ENCODE measurements at places on chromosomes 6 and 20. TPM values are rescaled to one million over a fixed set of nuclear protein-coding genes. Genes with fewer than 3 reads are reported as not detected.

The HRH3 gene
- not detected for total RNA-seq

The BLOC1S5 gene
- total RNA-seq: 5.7 TPM

The SPDEF gene
- total RNA-seq: not detected

The HCRTR2 gene
- not detected for total RNA-seq

The GHRH gene
- total RNA-seq: not detected

The TENT5A gene
- 40.0 TPM for total RNA-seq

The TMEM170B gene
- total RNA-seq: 1.4 TPM

The B3GAT2 gene
- not detected for total RNA-seq

The HLA-DMB gene
- total RNA-seq: 0.09 TPM

- DNase-seq: no peak
Measured at GRCh38 chr6:17442196-17442595, 48.8 kb downstream of the CAP2 start.

GRCh38 chr6:3627501-3627900 is 124.0 kb downstream of the PXDC1 start:
- DNase-seq: no peak

DNA sequence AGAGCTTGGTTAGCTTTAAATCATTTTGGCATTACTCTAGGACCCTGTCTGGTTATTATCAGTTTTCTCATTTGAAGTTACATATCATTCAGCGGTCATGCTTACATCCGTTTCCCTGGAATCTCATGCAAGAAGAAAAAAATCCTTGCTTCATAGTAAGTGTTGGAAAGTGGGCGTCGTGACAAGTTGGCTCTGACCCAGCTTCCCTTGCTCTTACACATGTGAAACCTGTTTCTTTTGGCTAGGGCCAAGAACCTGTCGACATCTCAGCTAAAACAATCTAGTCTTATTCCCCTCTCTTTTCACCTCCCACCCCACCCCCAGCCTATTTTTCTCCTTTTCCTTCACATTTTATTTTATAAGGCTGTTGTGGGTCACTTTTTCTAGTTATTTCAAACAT is 45.5 kb downstream of the ANKS1A start:
- DNase-seq: peak; percentile 90

GRCh38 chr6:36210182-36210581 is 13.6 kb downstream of the BRPF3 start:
- no peak for DNase-seq

DNA sequence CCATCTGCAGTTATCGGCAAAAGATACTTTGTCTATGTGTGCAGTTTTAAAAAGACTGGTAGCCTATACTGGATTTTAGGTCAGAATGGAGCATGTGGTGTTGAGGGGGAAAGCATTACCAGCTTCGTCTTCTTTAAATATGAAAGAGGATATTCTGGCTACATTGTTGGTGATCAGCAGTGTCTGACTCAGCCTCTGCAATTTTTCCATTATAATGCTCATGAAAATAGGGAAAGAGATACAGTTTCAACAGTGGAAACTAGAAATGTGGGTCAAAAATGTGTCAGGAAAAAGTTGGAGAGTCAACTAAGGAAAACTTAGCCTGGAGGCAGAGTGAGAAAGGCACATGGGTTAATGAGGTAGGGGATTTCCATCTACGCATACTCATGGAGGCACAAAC is 45.2 kb downstream of the HDGFL1 start:
- no peak for DNase-seq

GRCh38 chr6:153210083-153210482 is 79.0 kb upstream of the RGS17 start:
- peak; percentile 22 for DNase-seq

- peak; percentile 70 for DNase-seq
Measured at GRCh38 chr6:33118525-33119123, 42.8 kb downstream of the HLA-DPB1 start.

- DNase-seq: no peak
Measured at GRCh38 chr20:12455148-12455547, 537.5 kb downstream of the BTBD3 start.

- peak; percentile 9 for DNase-seq
Measured at GRCh38 chr20:49045440-49046086, 549 bp upstream of the CSE1L start.

GRCh38 chr20:8647961-8648441 is 420.9 kb upstream of the PLCB4 start:
- DNase-seq: peak; percentile 85

GRCh38 chr6:27295301-27296079 is 16.6 kb downstream of the POM121L2 start:
- peak; percentile 73 for DNase-seq

DNA sequence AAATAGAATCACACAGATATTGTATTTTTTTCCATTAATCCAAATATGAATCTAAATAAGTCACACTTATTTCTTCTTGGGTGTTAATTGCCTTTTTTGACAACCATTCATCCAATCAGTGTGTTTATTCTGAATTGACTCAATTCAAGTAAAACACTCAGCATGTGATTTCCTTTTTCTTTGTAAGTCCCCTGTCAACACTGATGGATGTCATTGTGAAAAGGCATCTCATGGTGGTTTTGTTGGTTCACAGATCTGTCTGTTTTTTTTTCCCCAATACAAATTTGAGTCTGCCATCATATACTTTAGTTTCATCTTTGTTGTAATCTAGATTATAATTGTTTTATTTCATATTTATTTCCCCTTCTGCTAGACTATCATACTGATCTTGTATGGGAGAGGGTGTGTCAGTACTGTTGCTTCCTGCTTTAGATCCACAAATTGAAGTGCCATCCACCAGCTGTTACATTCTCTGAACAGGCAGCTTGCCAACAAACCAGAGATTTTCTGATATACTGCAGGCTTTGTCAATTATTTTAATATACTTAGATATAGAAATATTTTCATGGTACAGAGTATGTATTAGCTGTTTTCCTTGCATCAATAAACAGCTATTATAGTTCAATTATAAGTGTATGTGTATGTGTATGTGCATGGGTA is 64.2 kb upstream of the FLRT3 start:
- DNase-seq: no peak

GRCh38 chr6:157229132-157229618 is 94.1 kb downstream of the TMEM242 start:
- no peak for DNase-seq

DNA sequence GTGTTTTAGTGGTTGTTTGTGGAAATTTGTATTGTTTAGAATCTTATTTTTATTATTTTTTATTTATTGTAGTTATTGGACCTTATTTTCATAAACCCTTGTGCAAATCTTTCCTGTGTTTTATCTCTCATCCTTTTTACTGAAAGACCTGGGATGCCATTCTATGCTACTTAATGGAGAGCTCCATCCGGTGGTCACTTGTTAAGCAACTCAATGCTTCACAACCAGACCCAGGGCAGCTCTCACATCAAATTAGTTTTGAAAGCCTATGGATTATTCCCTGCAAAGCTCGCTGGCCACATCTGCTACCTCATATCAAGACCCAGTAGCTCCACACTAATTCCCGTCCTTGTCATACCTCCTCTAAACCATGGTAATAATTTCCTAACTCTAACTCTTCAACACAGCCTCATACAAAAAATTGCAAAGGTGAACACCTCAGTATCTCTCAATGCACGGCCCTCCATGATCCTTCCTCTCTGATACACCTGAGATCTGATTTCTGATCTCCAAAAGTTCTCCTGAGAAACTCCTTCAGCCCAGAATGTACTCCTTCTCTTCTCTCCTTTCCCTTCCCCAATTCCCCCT is 296.6 kb upstream of the MANEA start:
- peak; percentile 2 for DNase-seq

DNA sequence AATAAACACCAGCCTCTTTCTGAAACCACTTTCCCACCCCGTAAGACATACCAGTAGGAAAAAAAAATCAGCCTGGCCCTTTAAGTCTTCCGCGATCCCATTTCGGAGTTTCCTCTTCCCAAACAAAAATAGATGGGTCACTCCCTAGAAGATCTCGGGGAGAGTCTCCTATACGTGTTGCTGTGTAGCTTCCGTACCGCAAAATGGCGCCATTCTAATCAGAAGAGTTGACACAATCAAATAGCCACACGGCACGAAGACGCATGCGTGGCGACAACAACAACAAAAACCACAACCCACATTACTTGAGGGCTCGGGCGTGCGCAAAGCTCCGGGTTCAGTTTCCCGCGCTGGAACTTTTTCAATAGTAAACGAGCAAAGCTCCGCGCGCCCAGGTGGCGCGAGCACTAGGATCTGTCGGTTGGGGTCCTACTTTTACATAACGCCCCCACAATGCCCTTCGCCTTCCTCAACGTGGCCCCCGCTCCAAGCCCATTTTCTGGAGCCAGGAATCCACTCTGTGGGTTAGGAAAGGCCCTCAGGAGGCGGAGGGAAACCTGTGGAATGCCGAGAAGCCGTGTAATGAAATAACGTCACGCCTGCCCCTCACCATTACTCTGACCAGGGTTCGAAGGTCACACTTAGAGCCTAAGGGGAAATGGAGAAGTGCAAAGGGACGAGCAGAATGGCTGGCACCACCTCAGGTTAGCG is at the start of gene GPANK1:
Gene GPANK1, minus strand, starts transcription at position 208 of the 711 bp plus-strand sequence. CDS start 519 bp downstream, outside the sequence.
- peak; percentile 95 for DNase-seq

All from fibroblast of the aortic adventitia (primary cell).